NCI-H1105 (cell line): ENCODE measurements at places on chromosomes 1 and 21.

- DNase-seq, result no peak
Observed at GRCh38 chr1:6923955-6924881, 139.0 kb downstream of the CAMTA1 start.

GRCh38 chr1:179042700-179043099 is 17.0 kb downstream of the FAM20B start:
- DNase-seq, result no peak

DNA sequence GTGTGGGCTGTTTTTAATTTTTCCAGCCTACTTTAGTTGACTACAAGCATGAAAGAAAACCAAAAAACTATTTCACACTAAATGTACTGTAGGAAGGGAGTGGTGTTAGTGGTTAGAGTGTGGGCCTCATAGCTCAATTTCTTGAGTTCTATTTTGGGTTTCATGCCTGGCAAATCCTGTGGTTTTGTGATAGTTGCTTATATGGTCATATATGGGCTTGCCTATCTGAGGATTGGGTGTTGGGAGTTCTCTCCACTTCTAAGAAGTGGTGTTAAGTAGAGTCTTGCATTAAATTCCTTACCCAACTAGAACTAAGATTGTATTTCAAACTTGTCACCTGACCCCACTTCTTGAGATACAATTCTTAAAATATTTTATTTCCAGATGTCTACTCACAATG is 37.8 kb upstream of the COL11A1 start:
- no peak for DNase-seq

DNA sequence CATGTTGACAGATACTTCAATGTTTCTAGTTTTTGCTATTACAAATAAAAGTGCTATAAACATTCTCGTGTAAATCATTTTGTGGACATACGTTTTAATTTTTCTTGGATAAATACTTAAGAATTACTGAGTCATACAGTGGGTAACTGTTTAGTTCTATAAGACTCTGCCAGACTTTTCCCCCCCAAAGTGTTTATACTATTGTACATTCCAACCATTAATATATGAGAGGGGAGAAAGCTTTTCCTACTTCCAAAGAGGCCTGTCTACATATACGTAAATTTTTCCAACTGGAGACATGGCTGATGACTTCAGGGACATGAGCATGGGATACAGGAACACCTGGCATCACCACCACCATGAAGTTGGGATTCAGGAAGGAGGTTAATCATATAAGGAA is 17.0 kb upstream of the REG4 start:
- no peak for DNase-seq

DNA sequence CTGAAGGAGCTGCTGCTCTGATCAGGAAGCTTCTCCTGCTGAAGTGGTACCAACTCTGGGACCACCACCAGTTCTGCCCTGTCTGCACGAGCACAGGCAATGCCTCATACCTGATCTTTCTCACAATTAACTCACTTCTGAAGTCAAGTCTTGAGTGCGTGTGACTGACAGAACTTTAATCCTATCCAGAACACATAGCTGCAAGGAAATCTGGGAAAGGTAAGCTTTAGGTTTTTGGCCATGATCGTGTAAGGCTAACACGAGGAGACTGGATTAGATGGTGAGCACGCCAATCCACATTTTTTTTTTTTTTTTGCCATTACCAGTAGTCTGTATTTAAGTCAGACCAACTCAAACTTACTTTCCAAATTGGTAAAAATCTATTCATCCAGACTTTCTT is 101.3 kb downstream of the GIPC2 start:
- DNase-seq, result no peak

DNA sequence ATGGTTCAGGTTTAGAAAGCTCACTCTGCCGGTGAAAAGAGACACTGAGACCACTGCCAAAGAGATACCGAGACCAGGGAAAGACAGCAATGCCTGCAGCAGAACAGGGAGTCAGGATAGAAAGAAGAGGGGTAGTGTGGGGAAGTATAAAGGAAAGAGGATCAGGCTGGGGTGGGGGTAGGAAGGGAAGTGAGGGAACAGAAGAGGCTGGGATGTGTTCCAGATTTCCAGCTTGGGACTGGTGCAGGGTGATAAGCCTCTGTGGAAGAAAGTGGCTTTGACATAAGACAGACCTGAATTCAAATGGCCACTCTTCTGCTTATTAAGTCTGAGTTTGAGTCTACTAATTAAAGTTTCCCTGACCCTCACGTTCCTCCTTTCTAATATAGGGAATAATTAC is 105.9 kb downstream of the PIK3R3 start:
- DNase-seq, result no peak

DNA sequence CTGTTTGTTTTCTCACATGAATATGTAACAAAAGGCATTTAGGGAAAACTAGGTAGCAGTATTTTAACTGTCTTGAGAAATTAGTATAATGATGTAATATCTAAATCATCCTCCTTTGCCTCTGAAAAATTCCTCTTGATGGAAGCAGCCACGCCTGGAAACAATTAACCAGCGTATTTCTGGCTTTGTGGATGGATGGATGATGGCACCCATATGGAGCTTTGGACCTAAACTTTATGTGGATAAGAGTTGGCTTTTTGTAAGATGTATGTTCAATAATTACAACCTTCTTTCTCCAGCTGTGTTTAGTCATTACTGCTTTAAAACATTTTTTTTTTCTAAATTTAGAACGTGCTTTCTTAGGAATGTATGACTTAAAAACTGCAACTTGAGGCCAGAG is 12.7 kb downstream of the CDCA8 start:
- DNase-seq, result no peak

- no peak for DNase-seq
Observed at GRCh38 chr1:212232090-212232489, 53.1 kb upstream of the PPP2R5A start.

- peak; percentile 35 for DNase-seq
Observed at GRCh38 chr1:54052431-54052933, 522 bp downstream of the TMEM59 start.

GRCh38 chr1:202760589-202760988 is 47.6 kb downstream of the KDM5B start:
- DNase-seq, result no peak

- DNase-seq, result no peak
Observed at GRCh38 chr1:6723621-6724428, 22.2 kb upstream of the DNAJC11 start.

DNA sequence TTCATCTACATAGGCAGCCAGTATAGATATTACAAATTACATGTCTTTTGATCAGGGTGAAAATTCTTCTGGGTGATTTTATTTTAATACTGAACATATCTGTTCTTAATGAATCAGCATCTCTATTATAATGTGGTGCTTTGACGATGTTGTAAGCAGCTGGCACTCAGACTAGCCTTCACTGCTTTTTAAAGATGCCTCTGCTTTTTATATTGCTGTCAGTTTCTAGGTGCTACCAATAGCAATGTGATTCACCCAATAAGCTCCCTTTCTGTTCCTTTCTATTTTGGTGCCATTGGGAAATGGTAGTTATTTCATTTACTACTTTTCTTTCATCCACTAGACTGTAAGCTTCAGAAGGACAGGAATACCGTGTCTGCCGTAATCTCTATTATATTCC is 11.1 kb upstream of the ANGPTL1 start:
- DNase-seq, result no peak

- DNase-seq, result no peak
Observed at GRCh38 chr21:42154237-42155044, 64.5 kb upstream of the ABCG1 start.

DNA sequence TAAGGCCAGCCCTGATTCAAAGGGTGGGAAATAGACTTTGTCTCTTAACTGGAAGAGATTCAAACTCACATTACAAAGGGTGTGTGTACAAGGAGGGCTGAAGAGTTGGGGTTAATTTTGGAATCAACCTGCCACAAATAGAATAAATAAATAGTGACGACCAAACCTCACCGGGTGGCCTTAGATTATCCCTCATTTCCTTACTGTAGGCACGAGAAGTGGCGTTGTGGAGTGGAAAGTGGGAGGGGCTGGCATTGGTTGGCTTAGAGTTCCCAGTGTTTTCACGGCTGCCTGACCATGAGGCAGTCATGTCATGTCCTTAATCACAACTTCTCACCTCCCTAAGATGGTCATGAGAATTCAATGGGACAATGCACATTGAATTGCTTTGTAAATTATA is 21.3 kb upstream of the RUNX1 start:
- DNase-seq, result no peak

GRCh38 chr1:234614081-234614489 is 4.1 kb upstream of the IRF2BP2 start:
- no peak for DNase-seq

DNA sequence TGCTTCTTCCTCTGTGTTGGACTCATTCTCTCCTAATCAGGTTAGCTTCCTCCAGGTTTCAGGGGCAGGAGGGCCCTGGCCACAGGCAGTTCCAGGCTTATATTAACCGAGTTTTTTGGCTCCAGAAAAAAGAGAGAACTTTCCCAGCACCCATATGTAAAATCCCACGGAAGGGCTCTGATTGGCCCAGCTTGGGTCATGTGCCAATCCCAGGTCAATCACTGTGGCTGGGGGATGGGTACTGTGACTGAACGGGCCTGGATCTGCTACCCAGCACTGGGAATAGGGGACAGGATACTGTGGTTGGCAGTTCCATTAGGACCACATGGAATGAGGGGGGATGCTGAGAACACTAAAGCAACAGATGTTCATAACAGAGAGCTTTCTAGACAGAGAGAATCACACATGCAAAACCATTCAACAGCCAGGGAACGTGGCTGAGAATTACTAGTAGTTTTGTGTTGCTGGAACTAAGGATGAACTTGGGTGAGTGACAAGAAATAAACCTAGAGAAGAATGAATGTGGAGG is 51.1 kb upstream of the NEK2 start:
- no peak for DNase-seq

DNA sequence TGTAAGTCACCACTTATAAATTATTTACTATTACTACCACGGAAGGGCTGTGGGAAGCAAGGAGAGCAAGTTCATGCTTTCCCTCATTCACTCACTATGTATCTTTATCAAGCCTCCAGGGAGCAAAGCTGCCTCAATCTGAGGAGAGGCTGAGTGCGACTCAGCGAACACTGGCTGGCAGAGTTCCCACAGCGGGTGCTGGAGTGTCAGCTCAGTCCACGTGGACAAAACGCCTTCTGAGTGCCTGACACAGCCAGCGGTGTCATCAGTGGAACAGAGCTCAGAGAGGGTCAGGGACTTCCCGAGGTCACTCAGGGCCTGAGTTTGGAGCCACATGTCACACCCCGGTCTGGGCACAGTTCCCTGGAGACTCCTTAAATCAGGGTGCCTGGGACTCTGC is 16.9 kb downstream of the MATN1 start:
- DNase-seq, result peak; percentile 17

- DNase-seq, result no peak
Observed at GRCh38 chr1:42937836-42938644, 20.6 kb downstream of the SLC2A1 start.

DNA sequence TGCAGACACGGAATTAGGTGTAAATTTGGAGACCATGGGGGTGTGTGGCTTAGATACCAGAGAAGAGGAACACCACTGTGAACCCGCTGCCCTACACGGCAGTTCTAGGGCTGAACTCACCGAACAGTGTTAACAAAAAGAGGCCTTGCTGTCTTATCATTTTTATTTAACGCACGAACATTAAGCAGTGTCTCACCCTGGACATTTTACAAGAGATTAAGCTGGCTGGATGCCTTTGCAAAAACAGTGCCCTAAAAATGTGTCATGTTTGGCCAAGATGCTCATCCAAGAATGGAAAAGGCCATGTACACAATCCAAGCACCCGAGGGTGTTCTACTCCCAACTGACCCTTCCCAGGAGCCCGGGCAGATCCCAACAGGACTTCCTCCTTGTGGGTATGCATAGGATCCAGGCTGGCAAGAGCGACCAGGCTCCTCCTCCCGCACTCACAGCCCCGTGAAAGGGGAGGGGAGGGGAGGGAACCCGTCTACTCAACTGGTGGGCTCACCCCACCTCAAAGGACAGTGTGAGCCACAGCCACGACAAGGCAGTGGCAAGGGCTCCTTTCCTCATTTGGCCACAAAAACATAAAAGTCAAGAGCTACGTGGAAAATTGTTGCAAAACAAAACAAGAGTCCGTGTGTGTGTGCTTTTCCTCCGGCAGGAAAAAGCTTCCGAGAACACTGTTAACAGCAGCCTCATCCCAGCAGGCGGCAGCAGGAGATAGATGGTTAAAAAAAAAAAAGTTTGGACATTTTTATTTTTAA is 20.3 kb downstream of the C2CD2 start:
- no peak for DNase-seq

DNA sequence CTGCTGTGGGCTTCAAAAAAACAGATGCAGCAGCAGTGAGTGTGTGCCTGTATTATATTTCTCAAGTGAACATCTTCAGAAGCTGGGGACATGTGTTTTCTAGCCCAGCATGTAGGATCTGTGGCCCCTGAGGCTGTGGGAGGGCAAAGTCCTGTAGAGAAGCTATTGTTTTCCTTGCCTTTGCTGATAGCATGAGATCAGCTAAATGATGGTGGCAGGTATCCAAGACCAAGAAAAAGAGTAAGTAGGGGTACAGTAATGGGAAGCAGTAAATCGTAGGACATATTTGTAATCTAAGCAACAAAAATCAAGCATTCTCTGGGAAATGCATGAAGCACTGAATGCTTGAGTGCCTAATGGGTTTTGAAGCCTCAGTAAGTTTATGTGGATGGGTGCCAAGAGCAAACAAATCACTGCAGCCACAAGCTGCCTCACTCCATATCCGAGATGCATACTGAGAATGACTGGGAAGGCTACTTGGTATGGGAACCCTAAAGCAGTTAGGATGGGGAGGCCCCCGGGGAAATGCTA is 98.3 kb downstream of the CD58 start:
- no peak for DNase-seq

DNA sequence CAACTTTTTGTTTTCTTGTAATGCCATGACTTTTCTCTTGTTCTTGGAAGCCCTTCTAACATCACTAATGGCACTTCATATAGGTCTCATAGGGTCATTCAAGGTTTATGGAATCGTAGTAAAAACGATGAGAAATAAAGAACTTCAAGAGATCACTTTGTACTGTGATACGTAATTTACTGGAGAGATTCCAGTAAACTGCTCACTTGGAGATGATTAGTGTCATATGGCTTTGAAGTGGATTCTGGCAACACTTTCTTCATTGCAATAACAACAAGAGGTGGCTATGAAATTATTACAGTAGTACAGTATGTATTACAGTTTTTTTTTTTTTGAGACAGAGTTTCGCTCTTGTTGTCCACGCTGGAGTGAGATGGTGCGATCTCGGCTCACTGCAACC is 103.4 kb downstream of the RUSC1 start:
- DNase-seq, result no peak

- no peak for DNase-seq
Observed at GRCh38 chr1:110249256-110249655, 39.1 kb downstream of the KCNC4 start.

- no peak for DNase-seq
Observed at GRCh38 chr1:55947446-55947845, 631.9 kb downstream of the PLPP3 start.

DNA sequence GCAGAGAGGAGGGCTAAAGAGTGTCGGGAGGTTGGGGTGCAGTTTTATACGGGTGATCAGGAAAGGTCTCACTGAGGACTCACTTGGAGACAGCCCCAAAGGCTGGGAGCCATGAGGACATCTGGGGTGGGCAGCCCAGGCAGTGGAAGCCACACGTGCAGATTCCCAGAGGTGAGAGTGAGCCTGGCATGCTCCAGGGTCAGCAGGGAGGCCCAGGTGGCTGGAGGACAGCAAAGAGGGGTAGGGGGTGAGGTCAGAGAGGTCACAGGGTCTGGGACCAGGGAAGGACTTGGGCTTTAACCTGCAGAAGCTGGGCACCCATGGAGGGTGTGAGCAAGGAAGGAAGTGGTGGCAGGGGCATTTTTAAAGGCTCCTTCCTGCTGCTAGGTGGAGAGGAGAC is 481.7 kb downstream of the MATN1 start:
- no peak for DNase-seq
